ENCODE measurements at places on chromosomes 1 and 21.

- no peak for DNase-seq
These were observed 11.9 kb downstream of the EXTL2 start for GRCh38 chr1:100882698-100883097.

DNA sequence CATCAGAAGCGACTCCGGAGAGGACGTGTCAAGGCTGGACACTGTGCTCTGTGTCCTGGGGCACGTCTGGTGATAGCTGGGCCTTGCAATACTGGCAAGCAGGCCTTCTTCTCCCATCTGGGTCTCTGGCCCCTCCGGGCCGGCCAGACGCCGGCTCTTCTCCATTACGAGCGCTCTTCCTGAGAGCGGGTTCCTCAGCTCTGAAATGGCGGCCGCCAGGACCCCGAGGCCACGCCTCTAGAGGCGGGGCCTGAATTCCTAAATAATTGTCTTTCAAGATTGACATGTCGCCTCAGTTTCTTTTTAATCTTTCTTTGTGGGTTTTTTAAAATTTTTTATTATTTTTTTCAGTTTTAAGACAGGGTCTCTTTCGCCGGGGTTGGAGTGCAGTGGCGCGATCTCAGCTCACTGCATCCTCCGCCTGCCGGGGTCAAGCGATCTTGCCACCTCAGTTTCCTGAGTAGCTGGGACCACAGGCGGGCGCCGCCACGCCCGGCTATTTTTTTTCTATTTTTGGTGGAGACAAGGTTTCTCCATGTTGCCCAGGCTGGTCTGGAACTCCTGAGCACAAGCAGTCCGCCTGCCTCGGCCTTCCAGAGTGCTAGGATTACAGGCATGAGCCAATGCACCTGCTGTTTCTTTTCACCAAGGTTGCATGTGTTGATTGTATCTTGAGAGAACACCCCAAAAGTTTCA is 9.2 kb downstream of the RNF2 start:
- no peak for DNase-seq

- no peak for DNase-seq
These were observed 15.0 kb downstream of the NES start for GRCh38 chr1:156662005-156662799.

DNA sequence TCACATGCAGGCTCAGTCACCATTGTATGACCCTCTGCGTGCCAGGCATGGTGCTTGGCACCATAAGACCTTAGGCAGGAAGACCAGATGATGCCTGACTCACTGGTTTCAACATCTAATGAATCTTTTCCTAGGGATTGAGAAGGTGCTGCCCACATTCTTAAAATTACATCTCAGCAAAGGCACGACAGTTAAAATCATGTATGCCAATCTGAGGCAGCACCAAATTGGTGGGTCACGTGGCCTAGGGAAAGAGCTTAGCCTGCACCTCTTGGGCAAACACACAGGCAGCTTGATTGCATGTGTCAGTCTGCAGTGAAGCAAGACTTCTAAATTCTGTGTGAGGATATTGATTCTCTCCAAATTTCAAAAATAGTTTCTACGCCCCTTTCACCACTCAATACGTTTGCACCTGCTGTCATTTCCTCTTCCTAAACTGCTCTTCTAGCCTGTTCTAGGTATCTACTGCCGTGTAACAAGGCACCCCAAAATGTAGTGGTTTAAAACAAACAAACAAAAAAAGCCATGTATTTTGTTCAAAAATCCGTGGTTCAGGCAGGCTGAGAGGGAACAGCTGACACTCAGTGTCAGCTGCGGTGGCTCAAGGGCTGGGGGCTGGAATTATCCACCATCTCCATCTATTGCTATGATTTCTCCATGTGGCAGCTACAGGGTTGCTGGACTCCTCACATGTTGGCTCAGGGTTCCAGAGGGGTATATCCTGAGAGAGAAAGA is 160.2 kb upstream of the FGGY start:
- no peak for DNase-seq

GRCh38 chr1:61572046-61572445 is 152.9 kb downstream of the TM2D1 start:
- no peak for DNase-seq

DNA sequence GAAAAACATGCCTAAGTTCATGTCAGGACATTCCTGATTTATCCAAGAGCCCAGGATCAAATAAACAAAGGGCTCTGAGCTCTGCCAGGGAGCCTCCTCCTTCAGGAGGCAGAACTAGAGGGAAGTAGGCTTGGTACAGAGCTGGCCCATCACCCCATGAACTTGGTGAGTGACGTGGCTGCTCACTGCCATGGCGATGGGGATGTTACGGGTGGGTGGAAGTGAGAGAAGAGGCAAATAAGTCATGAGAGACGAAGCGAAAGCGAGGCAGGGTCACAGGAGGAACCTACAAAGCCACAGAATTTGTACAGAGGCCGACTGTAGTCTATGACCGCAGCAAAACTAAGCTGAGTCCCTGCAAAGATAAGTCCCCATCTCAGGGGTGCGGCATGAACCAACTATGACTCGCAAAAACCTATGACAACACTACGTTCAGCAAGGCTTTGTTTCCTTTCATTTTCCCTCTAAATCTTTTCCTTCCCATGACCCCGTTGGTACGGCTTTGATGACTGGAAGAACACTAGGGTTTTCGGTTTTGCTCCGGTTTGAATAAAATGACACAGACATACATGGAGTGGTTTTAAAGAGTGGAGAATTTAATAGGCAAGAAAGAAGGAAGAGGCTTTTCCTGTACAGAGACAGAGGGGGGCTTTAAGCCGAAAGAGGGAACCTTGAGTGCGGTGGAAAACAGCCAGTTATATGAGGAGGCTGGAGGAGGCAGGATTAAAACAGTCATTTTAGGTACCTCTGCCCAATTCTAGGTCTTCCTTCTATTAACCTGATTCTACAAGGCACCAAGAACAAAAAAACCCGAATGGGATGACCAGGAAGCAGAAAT is 74.1 kb downstream of the CD46 start:
- peak; percentile 92 for DNase-seq

GRCh38 chr1:214419650-214420049 is 131.8 kb downstream of the PTPN14 start:
- DNase-seq, result no peak

DNA sequence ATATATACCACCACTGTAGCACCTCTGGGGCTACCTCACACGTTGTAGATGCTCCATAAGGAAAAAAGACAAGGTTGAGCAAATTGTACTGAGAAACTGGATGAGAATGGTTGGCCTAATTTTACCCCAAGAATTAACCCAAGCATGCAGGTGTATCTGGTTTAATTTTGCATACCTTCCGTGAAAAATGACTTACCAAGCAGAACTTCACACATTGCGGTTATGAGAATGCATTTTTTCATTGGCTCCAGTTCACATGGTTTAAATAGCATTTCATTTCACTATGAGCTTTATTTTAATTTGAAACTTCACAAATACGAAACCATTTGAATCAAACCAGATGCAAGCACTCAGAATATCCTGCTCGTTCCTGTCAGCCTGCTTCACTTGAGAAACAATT is 512.2 kb downstream of the LTN1 start:
- DNase-seq, result no peak

DNA sequence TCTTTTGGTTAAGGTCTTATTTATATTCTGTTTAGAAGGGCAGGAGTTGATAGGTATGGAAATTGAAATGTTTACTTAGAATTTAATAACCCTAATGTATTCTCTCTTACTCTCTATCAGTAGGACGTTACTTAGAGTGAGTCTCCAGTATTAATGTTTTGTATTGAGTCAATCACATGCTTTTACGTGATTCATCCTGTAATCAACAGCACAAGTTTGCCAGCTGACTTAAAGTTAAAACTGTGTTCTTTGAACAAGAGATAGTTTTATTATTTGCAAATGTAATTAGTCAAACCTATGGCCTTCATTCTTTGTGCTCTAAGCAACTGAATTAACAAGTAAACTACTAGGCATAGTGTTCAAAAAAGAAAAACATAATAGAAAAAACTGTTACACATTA is 57.3 kb downstream of the PKN2 start:
- no peak for DNase-seq

DNA sequence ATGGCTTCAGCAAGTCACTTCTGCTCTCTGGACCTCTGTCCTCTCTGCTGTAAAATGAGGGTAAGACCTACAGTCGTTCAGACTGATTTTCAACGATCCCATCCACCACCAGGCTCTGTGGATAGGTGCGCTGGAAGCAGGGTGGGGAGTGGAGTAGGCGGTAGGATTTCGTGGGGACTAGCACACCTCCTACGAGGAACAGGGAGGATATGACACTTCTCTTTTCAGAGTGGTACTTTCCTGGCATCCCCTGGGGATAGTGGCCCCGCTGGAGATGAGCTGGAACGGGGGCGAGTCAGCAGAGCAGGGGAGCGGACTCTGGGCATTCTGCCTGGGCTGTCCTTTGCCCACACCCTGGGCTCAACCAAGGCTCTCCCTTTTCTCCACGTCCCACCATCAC is 17.7 kb downstream of the ETNK2 start:
- no peak for DNase-seq

DNA sequence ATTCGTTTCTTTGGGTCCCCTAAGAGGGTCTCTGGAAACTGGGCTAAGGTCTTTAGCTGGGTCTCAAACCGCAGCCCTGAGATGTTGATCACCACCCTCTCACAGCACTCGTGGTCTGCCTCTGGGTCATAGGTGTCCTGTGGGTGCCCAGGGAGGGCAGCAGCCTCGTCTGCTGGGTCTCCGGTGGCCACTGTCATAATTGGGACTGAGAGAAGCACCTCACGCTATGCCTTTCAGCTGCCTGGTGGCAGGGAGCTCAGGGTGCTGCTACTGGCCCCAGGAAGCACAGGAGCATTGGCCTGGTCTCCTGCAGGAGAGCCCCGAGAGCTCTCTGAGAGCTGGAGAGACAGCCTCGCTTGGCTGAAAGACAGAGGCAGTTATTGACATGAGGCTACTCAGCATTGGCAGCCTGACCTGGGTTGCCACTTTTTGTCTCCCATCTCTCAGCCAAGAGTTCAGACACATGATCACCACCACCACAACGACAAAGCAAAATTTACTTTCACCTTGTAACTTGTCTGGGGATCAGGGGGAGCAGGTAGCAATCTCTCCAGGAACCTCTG is 1.5 kb downstream of the KCNA2 start:
- no peak for DNase-seq

GRCh38 chr21:45990741-45991605 is 9.4 kb downstream of the COL6A1 start:
- no peak for DNase-seq

GRCh38 chr1:117629625-117630422 is 24.0 kb downstream of the TENT5C start:
- no peak for DNase-seq

DNA sequence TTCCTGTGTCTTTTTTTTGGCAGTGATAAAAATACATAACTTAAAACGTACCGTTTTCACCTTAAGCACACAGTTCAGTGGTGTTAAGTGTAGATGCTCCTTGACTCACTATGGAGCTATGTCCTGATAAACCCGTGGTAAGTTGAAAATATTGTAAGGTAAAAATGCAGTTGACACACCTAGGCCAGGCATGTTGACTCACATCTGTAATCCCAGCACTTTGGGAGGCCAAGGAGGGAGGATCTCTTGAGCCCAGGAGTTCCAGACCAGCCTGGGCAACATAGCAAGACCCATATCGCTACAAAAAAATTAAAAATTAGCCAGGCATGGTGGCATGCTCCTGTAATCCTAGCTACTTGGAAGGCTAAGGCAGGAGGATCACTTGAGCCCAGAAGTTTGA is 73.6 kb upstream of the COG2 start:
- no peak for DNase-seq

- no peak for DNase-seq
These were observed 268.5 kb downstream of the GRIK3 start for GRCh38 chr1:36765785-36766300.

GRCh38 chr1:165954940-165955339 is 127.5 kb downstream of the UCK2 start:
- no peak for DNase-seq

- DNase-seq, result no peak
These were observed 733 bp downstream of the TMEM35B start for GRCh38 chr1:34984435-34984792.

- DNase-seq, result no peak
These were observed 18.2 kb upstream of the GJB5 start for GRCh38 chr1:34736692-34737091.

GRCh38 chr1:41666981-41667631 is 182.6 kb upstream of the EDN2 start:
- peak; percentile 81 for DNase-seq

DNA sequence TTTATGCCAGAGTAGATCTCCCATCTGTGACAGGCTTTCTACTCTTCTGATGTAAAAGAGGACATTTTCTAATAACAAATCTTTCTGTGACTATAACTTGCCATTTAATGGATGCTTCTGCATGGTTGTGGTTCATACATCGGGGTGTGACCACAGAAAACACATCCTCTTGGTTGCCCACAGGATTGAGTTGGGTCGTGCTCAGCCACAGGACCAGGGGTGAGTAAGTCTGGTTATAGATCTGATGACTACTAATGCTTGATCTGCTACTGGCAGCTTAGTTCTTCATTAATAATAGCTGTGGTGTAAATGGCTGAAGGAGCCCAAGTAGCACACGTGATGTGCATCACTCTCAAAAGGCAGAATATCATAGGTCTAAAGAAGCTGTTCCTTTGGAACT is 328.2 kb downstream of the RWDD3 start:
- no peak for DNase-seq

- no peak for DNase-seq
These were observed 132.6 kb upstream of the ETV3 start for GRCh38 chr1:157270705-157271274.

- DNase-seq, result no peak
These were observed 84.4 kb downstream of the CD58 start for GRCh38 chr1:116486424-116486823.

GRCh38 chr1:68178821-68179490 is 53.4 kb downstream of the WLS start:
- DNase-seq, result no peak

GRCh38 chr1:247833601-247834000 is 8.1 kb downstream of the OR11L1 start:
- no peak for DNase-seq

GRCh38 chr21:36241717-36242116 is 78.3 kb upstream of the MORC3 start:
- no peak for DNase-seq

GRCh38 chr1:98422816-98423215 is 238.7 kb upstream of the SNX7 start:
- no peak for DNase-seq

- DNase-seq, result no peak
These were observed 37.8 kb downstream of the LRRC8C start for GRCh38 chr1:89670711-89671110.

- no peak for DNase-seq
These were observed 550 bp downstream of the TMPRSS3 start for GRCh38 chr21:42395302-42395701.

- no peak for DNase-seq
These were observed 10.2 kb downstream of the YBX1 start for GRCh38 chr1:42692461-42692860.

- DNase-seq, result peak; percentile 70
These were observed 19.4 kb upstream of the BSDC1 start for GRCh38 chr1:32413507-32414185.

- no peak for DNase-seq
These were observed 1069.6 kb downstream of the ADGRL2 start for GRCh38 chr1:82870332-82870731.
